ENCODE measurements at places on chromosomes 11 and 22.
A peak's percentile ranks its signal among the peaks of the same experiment; 100 is the strongest.

GRCh38 chr22:47400701-47401591 is 638.5 kb downstream of the TBC1D22A start:
- DNase-seq, result no peak

DNA sequence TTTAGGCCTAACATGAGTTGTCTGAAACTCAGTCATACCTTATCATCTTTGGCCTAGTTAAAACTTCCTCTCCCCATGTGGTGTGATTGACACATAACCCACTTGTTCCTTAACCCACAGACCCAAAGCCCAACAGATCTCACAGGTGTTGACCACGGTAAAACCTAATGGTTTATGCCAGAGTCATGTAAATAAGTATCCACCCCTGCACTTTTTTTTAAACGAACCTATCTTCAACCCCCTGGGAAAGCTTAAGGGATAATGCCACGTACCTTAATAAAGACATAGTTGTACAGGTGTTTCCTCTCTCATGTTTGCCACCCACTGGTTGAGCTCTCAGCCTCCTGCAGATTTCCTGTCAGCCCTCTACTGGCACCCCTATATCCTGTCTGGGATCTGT is 709.3 kb upstream of the CCDC179 start:
- DNase-seq, result no peak

GRCh38 chr11:65471447-65471891 is 27.4 kb upstream of the MALAT1 start:
- peak; percentile 71 for DNase-seq

DNA sequence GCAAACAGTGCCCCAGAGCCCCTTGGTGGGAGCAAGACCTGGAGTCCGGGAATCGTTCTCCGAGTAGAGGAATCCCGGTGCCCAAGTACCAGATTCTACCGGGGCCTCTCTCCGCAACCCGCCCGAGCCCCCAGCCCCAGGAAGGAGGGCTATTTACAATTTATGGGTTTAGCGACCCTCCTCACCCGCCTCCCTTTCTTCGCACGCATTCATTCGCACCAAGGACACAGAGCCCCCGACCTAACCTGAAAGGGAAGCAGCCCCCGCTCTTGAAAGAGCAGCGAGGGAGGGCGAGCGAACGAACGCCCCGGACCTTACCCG is 628 bp downstream of the LRP4 start:
- no peak for DNase-seq

- no peak for DNase-seq
These were observed 44.7 kb upstream of the MTMR2 start for GRCh38 chr11:95968585-95968984.

DNA sequence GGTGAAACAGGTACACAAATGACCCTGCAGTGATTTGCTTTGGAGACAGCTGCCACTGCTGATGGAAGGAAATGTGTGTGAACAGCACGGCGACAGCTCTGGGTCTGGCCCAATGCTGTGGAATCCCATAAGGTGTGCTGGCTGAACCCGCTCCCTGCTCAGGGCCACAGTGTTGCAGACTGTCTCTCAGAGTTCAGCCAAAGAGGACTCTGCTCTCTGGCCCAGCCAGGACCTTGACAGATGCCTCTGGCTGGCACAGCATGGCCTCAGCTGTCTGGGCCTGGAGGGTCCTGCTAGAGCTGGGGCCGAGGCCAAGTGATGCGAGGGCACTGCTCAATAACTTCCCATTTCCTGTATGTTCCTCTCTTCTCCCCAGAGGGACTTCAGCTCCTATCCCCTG is 5.3 kb upstream of the ABCC8 start:
- DNase-seq, result no peak

GRCh38 chr11:574632-575312 is 1.5 kb upstream of the PHRF1 start:
- no peak for DNase-seq

DNA sequence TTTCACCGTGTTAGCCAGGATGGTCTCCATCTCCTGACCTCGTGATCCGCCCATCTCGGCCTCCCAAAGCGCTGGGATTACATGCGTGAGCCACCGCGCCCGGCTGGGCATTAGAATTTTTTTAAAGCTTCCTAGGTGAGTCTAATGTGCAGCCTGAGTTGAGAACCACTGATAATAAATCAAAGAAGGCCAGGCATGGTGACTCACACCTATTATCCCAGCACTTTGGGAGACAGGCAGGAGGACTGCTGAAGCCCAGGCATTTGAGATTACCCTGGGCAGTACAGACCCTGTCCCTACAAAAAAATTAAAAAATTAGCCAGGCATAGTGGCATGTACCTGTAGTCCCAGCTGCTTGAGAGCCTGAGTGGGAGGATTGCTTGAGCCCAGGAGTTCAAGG is 13.7 kb downstream of the MEI1 start:
- no peak for DNase-seq

DNA sequence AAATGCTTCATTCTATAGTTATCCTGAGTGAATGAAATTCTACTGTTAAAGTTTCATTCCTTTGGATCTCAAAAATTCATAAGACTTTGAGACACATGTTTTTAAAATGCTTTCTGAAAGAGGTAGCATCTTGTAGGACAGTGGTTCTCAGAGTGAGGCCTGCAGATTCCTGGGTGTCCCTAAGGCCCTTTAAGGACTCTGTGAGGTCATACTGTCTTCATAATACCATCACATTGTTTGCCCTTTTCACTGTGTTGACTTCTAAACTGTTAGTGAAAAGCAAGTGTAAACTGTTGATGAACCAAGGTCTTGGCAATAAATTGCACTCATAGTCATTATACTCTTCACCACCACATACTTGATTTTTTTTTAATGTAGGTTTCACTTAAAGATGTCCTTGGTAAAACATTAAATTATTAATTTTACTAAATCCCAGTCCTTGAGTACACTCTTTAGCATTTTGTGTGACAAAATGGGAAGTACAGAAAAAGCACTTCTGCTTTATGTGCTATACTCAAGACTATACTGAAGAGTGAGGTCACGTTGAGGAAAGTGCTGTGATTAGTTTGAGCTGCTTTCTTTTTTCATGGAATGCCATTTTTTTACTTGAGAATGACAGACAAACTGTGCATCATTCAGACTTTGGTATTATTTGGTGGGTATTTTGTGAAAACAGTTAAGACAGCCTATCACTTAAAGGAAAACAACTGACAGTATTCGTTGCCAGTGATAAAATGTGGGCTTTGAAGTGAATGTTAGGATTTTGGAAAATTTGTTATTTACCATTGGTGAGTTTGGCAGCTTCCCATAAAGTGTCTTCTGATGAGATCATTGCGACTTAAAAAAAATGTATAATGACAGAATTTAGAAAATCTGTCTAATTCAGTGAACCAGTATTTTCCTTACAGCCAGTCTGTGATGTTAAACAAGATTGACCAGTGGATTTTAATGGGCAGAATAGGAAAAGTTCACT is 61.1 kb downstream of the SPECC1L start:
- DNase-seq, result no peak

- no peak for DNase-seq
These were observed 762 bp upstream of the TBC1D22A start for GRCh38 chr22:46761539-46762237.

GRCh38 chr11:13012056-13012661 is 3.0 kb downstream of the RASSF10 start:
- DNase-seq, result no peak

- DNase-seq, result peak; percentile 70
These were observed 57.0 kb downstream of the MYH9 start for GRCh38 chr22:36330655-36331305.

DNA sequence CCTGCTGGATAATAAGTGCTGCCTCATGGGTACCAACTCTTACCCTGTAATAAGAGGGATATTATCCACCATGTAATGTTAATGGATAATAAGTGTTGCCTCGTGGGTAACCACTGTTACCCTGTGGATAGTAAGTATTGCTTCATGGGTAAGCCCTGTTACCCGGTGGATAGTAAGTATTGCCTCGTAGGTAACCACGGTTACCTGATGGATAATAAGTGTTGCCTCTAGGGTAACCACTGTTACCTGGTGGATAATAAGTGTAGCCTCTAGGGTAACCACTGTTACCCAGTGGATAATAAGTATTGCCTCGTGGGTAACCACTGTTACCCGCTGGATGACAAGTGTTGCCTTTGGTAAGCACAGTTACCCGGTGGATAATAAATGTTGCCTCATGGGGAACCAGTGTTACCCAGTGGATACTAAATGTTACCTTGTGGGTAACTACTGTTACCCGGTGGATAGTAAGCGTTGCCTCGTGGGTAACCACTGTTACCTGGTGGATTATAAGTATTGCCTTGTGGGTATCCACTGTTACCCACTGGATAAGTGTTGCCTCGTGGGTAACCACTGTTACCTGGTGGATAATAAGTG is 18.6 kb upstream of the NXPE4 start:
- DNase-seq, result no peak

DNA sequence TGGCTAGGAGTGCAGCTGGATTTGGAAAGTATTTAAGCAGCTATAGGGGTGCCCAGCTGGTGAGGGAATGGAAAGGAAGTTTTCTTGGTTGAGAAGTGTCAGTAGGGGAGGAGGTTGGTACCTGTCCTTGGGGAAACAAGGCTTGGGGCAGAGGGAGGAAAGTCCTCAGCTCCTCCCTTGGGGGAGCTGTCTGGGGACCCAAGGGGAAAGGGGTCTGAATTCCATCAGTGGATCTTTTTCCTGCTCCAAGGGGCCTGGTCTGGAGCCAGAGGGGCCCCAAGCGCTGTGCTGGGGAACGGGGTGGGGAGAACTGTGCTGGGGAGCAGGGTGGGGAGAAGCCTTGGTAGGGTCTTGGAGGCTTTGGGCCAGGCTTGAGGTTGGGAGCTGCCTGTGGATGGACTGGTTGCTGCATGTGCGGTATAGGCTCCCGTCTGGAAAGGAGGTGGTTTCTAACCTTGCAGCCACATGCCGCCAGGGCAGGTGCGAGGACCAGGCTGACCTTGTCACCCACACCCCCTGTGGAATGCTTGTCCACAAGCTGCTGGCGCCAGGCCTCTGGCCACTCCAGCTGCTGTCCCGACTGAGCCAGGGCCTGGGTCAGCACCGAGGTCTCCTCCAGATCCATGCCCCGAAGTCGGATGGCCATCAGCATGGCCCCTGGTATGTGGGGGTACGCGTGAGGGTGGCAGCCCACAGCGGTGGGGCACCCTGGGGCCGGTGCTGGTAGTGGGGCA is 963 bp downstream of the TYMP start:
- peak; percentile 71 for DNase-seq

GRCh38 chr22:48574776-48575617 is 1252.7 kb downstream of the BRD1 start:
- no peak for DNase-seq

GRCh38 chr11:47234669-47235100 is 13.9 kb downstream of the ACP2 start:
- peak; percentile 68 for DNase-seq

DNA sequence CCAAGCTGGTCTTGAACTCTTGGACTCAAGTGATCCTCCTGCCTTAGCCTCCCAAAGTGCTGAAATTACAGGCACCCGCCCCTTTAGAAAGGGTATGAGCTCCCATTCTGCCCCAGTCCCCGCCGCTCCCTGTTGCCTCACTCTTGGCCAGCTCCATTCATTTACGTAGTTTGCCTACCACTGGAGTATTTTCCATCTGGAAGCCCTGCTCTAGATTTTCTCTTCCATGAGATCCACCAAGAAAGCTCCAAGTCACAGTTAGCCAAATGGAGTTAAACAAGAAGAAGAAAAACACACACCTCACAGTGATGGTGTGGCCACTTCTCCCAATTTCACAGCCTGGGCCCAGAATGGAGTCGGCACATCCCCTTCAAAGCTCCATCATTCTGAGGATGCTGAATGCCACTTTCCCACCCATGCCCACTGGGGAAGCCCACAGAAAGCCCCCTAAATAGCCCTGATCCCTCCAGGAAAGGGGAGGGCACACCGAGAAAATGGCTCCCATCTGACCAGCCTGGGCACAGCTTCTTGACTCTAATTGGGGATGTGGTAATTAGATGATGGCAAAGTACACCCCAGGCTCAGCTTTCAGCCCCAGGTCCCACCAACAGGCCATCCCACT is 381.2 kb downstream of the MN1 start:
- no peak for DNase-seq

- no peak for DNase-seq
These were observed 353.7 kb downstream of the INSC start for GRCh38 chr11:15468466-15468865.

- no peak for DNase-seq
These were observed 186.4 kb upstream of the PITPNB start for GRCh38 chr22:28105413-28105812.

DNA sequence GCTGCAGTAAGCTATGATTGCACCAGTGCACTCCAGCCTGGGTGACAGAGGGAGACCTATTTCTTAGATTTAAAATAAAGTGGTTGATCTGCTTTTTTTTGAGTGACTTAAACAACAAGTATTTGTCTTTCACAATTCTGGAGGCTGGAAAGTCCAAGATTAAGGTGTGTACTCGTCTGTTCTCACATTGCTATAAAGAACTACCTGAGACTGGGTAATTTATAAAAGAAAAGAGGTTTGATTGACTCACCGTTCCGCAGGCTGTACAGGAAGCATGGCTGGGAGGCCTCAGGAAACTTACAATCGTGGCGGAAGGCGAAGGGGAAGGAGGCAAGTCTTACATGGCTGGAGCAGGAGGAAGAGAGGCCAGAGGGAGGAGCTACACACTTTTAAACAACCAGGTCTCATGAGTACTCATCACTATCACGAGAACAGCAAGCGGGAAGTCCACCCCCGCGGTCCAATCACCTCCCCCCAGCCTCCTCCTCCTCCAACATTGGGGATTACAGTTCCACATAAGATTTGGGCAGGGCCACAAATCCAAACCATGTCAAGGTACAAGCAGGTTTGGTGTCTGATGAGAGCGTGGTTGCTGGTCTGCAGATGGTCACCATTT is 19.7 kb upstream of the OSBPL5 start:
- DNase-seq, result no peak

- DNase-seq, result no peak
These were observed 125.3 kb downstream of the DBX1 start for GRCh38 chr11:20034941-20035340.

- DNase-seq, result no peak
These were observed 23.5 kb upstream of the PICK1 start for GRCh38 chr22:38033522-38034277.

GRCh38 chr11:125446279-125446678 is 49.8 kb downstream of the FEZ1 start:
- no peak for DNase-seq

DNA sequence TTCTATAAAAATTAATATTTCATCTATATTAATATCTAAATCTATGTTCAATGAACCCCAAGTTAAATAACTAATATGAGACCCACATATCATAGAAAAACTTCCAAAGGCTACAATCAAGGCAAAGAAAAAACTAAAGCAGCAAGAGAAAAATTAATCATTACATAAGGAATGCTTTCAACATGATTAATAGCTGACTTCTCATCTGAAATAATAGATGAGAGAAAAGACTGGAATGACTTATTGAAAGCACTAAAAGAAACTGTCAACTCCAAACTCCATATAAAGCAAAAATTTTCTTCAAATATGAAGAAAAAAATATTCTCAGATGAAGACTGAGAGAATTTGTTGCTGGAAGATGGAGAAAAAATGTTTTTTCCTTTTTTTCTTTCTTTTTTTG is 13.0 kb downstream of the TRIM5 start:
- no peak for DNase-seq

GRCh38 chr11:114587398-114587953 is 8.1 kb downstream of the NXPE4 start:
- DNase-seq, result no peak

Measured in activated CD8-positive, alpha-beta memory T cell treated with anti-CD3 and anti-CD28 coated beads for 24 hours (primary cell).